Cerebellum (tissue), 4 donors: ENCODE measurements at places on chromosomes 3 and 15. TPM values are rescaled to one million over a fixed set of nuclear protein-coding genes. Genes with fewer than 3 reads are reported as not detected.
A peak's percentile ranks its signal among the peaks of the same experiment; 100 is the strongest.

- DNase-seq, result no peak
Observed at GRCh38 chr15:40693904-40694687, 878 bp upstream of the RAD51 start.

DNA sequence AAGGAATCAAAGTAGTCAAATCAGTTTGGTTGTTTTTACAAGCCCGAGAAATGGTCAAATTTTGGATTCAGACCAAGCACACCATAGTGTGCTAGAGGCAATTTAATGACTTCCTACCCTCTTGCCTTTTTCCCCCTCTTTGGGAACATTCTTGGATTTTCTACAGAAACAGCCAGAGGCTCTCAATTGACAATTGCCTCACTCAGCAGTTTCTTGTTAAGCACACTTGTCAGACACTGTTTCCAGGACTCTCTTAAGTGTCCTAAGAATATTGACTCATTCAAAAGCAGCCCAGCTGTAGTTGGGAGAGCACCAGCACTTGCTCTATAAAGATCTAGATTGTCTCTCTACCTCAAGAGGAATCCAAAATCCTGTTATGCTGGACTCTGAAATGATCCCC lies 1.5 kb upstream of the SLC35G2 start:
- no peak for DNase-seq

- DNase-seq, result no peak
Observed at GRCh38 chr3:182710557-182711157, 82.6 kb upstream of the ATP11B start.

The ST8SIA2 gene
- 54.4 TPM for total RNA-seq

DNA sequence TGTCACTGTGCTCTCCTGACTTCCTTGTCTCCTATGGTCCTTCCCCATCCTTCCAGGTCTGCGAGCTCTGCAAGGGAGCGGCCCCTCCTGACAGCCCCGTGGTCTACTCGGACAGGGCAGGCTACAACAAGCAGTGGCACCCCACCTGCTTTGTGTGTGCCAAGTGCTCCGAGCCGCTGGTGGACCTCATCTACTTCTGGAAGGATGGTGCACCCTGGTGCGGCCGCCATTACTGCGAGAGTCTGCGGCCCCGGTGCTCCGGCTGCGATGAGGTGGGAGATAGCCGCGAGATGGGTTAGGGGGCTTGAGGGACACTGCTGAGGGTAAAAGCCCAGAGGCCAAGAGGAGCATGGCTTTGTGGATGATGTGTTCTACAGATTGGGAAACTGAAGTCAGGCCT lies 63.8 kb downstream of the LMCD1 start:
- no peak for DNase-seq

The ISG20 gene
- total RNA-seq, result 0.18 TPM

The MUC13 gene
- total RNA-seq, result 0.18 TPM

GRCh38 chr15:49273734-49274318 lies 103.8 kb downstream of the GALK2 start:
- no peak for DNase-seq

DNA sequence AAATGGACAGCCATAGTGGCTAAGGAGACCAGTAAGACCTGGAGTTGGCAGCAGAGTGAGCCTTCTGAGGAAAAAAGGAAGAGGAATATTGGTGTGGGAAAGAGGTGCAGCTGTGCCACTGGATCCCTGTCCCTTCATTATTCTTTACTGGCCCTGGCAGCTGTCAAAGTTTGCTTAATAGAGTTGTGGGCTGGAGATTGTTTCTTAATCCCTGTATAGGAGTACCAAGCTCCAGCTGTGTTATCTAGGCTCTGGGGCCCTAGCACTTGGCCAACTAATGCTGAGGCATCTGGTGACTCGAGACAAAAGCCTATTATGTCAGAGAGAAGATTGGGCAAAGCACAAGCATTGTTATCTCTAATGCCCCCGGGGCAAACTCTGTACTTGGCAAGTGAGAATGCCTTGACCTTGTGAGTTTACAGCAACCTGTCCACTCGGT lies 61.4 kb downstream of the ZNF609 start:
- no peak for DNase-seq

- no peak for DNase-seq
Observed at GRCh38 chr3:115280506-115280905, 133.4 kb upstream of the ZBTB20 start.

The RAMAC gene
- 25.2 TPM for total RNA-seq

The ADCY5 gene
- 23.5 TPM for total RNA-seq

- DNase-seq, result no peak
Observed at GRCh38 chr3:193853511-193854219, 260.7 kb downstream of the OPA1 start.

DNA sequence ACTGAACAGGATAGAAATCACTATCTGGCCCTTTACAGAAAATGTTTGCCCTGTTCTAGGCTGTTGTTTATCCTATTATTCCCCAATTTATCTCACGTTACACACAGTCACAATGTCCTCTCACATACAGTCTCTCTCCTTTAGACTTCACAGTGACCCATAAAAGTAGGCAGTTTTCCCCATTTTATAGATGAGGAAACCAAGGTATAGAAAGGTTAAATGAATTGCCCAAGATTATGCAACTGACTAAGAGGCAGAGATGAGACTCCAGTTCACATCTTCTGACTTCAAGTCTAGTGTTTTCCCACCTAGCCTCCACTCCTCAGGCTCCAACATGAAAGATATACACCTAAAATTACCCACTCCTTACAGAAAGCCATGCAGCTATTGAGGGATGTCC lies 99.3 kb upstream of the PLCL2 start:
- no peak for DNase-seq

DNA sequence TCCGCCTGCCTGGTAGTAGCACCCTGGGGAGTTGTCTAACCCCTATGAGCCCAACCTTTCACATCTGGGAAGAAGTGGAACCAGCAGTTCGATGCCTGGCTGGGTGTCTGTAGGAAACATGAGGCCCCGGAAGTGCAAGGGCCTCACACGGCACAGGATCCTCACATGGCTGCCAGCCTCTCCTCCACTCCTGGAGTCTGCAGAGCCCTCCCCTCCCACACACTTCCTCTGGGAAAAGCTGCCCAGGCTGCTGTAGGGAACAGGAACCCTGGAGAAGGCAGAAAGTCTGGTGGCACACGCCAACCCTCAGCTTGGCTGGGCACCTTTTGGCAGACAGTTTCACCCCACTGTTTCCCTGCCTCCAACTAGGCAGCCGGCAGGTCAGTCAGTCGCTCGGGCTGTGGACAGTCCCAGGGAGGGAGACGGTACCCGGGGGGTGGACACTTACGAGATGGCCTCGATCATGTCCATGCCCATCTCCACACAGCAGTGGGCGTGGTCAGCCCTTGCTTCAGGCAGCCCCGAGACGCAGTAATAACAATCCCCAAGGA lies 118.4 kb downstream of the ADCY5 start:
- DNase-seq, result no peak

The XCR1 gene
- not detected for total RNA-seq

- DNase-seq, result no peak
Observed at GRCh38 chr15:68663526-68663925, 84.7 kb downstream of the CORO2B start.

The FBXO40 gene
- not detected for total RNA-seq

- DNase-seq, result no peak
Observed at GRCh38 chr15:73637527-73637926, 4.3 kb upstream of the NPTN start.

- DNase-seq, result no peak
Observed at GRCh38 chr3:10319804-10320203, 1.1 kb downstream of the SEC13 start.

DNA sequence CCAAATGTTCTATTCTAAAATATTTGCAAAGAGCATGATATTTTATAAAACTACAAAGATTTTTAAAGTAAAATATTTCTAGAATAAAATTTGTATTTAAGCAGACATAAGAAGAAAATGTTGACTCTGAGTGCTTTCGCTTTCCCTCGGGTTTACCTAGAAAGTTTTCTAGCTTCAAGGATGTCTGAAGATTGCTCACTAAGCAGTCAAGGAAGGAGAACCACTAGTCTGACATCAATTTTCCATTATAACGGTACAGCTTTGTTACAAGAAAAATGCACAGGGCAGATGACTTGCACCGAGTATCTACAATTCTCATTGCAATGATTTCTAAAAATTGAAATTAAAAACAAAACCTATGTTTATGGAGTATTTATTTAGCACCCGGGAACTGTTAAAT lies 14.2 kb downstream of the GPR15 start:
- DNase-seq, result no peak

- peak; percentile 45 for DNase-seq
Observed at GRCh38 chr3:188656196-188656982, 502.4 kb downstream of the LPP start.

DNA sequence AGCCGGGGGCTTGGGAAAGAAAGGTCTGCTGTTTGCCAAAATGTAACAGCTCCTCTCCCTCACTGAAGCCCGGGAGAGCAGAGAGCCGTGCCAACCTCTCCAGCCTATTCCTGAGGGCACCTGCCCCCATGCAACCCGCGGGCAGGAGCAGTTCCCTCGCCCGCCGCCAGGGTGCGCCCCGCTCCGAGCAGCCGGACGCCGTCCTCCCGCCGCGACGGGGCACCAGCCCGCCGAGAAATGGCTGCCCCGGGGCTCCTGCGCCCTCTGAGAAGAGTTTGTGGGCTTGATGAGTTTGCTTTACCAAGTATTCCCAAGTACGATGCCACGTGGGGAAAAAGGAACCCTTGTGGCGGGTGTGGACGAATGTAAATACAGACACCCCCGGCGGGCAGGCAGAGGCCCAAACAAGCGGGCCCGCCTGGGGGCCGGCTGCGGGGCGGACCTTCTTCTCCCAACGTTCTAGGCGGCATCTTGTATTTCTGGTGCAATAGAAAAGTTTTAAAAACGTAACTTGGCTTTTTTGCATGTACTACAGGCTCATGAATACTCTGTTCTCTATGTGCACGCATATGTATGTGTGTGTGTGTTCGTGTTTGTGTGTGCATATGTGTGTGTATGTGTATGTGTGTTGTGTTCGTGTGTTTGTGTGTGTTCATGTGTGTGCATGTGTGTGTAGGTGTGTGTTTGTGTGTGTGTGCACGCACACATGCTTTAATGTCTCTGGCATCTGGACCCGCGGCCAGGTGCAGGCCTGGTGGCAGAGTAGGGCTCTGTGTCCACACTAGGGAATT lies 162.9 kb downstream of the CHSY1 start:
- peak; percentile 75 for DNase-seq

- no peak for DNase-seq
Observed at GRCh38 chr3:32601722-32602121, 31.1 kb upstream of the DYNC1LI1 start.

DNA sequence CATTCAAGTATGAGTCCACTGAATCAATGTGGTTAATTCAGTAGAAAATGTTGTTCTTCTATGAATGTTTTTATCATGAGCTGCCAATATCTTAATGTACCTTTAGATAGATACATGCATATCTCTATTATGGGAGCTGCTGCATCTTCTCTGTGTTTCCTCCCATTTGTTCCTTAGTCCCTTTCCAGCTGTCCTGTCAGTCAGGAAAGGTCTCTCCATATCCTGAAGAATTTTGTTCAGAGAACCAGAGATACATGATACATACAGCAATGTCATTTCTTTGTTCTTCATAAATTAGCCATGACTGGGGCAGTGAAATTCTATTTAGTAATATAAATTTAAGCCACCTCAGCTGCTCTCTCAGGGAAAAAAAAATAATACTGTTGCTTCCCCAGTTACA lies 103.7 kb downstream of the P3H2 start:
- no peak for DNase-seq

The FBXL22 gene
- total RNA-seq, result 0.64 TPM

GRCh38 chr3:188943591-188943990 lies 228.2 kb upstream of the TPRG1 start:
- no peak for DNase-seq

The STXBP5L gene
- total RNA-seq, result 46.9 TPM

DNA sequence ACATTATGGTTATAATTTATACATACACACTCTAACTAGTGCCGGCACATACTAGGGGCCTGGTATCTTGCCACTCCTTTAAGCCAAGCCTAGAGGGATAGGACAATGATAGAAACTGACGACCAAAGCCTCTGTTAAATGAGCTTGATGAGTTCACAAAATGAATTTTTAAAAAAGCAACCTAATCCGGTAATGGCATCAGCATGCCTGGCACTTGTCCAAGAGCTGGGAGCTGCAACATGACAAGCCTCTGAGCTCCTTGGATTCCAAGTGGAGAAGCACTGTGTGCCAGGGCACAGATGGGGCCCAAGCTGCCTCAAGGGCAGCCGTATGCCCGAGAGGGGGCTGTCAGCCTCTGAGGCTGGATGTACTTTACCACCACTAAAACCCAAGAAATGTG lies 9.7 kb downstream of the ETV5 start:
- DNase-seq, result peak; percentile 91

DNA sequence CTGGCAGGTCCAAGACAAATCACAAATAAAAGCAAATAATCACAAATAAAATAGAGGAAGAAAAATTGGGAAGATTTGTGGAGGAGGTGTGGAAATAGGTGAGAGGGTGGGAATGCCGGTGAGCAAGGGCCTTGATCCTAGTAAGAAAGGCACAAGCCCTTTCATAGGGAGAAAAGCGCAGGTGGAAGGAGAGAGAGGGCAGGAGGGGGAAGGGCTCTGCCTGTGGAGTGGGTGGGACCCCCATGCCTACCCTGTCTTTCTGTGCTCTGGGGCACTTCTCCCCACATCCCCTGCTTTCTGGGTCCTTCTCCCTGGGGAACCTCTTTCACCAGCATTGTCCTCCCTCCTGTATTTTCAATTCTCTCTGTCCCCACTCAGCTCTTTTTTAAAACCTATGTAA lies 711 bp upstream of the TGM5 start:
- DNase-seq, result no peak

GRCh38 chr3:94043285-94043684 lies 14.9 kb upstream of the STX19 start:
- DNase-seq, result no peak

DNA sequence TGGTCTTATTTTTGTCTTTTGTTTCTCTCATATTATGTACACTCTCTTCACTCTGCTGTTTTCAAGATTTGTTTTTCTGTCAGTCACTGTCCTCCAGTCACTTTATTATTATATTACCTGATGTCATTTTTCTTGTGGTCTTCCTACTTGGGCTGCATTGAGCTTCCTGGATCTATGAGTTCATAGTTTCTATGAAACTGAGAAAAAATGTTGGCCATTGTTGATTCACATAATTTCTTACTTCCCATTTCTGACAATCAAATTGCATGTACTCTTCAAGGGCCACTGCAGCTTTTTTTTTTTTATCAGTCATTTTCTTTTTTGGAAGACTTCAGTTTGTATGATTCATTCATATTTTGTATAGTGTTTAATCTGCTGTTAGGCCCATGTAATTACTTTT lies 1180.6 kb upstream of the GBE1 start:
- no peak for DNase-seq
